ENCODE measurements at places on chromosomes 1 and 21.

GRCh38 chr1:37288900-37289299, 185.5 kb upstream of the ZC3H12A start:
- no peak for DNase-seq

GRCh38 chr1:93999840-94000415, 90.7 kb upstream of the GCLM start:
- DNase-seq: no peak

- DNase-seq: peak; percentile 84
Measured at GRCh38 chr1:161209790-161210409, 5.2 kb upstream of the FCER1G start.

DNA sequence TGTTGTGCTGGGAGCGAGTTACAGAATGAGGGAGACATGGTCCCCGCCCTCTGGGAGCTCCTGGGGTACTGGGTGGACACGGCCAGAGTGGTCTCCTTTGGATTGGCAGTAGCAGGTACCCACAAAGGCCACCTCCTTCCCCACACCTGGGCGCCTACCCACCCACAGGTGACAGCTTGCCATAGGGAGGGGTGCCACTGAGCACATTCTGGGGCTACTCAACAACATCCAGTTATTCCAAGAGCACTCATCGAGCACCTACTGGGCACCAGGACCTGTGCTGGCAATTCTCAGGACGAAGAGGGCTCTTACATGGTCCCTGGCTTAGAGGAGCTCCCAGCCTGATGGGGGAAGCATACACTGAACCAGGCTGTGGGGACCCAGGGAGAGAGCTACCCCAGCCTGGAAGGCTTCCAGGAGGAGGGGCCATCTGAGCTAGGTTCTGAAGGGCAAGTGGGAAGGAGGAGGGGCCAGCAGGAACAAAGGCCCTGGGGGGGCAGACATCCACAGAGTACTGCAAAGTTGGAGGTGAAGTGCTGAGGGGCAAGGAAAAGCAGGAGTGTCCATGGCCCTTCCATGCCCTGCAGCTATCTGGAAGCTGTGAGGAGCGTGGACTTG, 22.0 kb downstream of the MRPL37 start:
- DNase-seq: no peak

DNA sequence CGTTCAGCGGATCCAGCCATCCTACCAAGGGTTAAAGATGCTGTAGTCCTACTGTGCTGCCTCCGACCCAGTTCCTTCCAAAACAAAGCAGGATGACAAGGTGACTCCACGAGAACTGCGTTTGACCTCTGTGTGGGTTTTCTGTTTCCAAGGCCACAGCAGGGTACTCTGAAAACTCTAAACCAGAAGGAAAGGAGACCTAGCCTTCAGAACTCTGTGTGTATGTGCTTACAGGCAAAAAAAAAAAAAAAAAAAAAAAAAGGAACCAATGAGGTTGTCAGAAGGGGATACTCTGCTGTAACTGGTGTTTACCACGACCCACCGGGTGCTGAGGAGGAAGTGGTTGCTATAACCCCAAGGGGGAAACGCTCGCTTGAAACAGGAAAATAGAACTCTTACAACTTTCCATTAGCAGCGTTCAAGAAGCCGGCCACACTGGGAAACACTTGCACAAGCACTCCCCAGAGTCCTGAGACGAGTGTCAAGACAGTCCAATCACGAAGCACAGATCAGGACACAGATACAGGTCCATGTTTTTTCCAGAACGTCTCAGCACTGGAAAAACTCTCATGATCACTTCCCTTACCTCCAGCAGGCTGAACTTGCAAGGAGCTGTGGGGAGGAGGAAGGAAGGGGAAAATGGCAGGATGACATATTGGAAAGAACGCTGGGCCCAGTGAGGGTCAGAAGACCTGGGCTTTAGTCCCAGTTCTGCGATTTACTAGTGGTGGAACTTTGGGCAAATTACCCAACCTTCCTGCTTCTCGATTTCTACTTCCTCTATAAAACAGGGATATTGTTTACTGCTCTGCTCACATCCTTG, 64.0 kb downstream of the ITPKB start:
- no peak for DNase-seq

- peak; percentile 92 for DNase-seq
Measured at GRCh38 chr1:236064674-236065508, at the start of gene NID1. Gene NID1, minus strand, starts transcription at chr1:236065090. Its CDS starts 11 bp downstream, at chr1:236065079.

GRCh38 chr1:64282351-64282750, 78.9 kb downstream of the UBE2U start:
- DNase-seq: no peak

DNA sequence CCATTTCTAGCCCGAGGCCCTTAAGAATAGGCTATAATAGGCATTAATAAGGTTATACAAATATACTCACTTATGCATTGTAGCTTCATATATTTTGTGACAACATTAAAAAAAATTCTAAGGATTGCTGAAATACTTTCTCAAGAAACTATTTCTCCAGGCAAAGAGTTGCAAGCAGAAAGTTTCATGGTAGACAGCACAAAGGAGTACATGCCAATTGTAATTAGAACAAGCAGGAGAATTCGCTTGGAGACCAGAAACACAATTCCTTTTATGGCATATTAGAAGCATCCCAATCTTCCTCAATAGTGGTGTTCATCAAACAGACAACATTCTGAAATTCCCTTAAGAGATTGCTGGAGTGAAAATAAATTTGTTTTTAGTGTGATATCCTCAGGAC, 122.8 kb downstream of the CRB1 start:
- no peak for DNase-seq

DNA sequence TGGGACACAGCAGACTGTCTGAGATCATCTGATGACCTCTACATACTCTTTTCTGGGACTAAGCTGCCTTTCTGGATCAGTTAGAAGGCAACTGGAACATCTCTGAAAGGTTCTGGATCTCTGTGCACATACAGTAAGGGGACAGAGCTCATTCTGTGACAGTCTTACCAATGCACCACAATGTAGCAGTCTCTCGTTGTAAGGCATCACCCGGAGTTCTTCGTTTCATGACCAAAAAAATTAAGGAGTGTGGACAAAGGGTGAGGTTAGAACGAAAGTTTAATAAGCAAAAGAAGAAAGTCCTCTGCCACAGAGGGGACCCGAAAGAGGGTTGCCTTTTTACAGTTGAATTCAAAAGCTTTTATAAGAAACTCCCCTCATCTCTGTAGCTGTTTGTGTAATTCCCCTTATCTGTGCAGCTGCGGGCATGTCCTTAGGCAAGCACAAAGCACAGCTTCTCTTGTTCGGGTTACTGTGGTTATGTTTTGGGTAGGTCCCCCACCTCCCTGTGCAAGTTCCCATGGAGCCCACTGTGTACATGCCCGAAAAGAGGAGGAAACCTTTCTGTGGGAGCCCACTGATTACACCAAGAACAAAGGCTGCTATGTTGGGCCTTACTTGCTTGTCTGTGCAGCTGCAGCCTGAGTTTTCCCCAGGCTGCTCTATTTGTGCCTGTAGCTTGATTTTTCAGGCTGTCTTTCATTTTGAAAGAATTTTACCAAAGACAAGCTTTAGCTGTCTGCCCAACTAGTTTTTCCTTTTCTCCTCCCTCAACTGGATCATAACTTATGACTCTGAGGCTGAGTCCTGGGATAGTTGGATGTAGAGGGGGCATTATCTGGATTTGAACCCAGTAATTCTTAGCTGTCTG, 53.1 kb upstream of the CACNA1E start:
- no peak for DNase-seq

GRCh38 chr1:2132222-2133038, 62.1 kb downstream of the FAAP20 start:
- no peak for DNase-seq

- DNase-seq: no peak
Measured at GRCh38 chr1:85321237-85321964, 45.0 kb upstream of the BCL10 start.
